ENCODE measurements at places on chromosomes 3 and 15.

GRCh38 chr3:143928056-143928455 is 43.6 kb upstream of the DIPK2A start:
- no peak for DNase-seq

DNA sequence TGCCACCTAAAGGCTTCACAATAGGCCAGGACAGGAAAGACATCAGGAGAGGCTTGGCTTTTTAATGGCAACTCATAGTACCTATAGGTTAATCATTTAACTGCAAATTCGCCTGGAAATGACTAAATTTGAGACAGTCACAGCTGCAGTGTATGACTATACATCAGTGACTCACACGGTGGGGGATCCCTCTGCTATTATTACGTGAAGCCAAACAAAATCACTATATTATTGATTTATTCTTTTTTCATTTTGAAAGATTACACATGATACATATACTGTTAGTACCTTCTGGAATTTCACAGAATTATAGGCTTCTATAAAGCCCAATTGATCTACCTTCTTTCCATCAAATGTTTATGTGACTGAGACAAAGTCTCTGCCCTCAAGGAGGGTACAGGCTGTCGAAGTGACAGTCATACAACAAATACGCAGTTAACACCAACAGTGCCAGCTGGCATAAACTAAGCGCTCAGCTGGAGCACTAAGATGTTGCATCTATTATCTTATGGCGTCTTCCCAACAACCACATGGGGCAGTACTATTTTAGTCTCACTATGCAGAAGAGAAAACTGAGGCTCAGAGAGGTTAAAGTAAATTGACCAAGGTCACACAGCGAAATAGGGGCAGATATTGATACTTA is 82.0 kb upstream of the LMOD3 start:
- DNase-seq = no peak

- no peak for DNase-seq
Observed at GRCh38 chr15:101600035-101600434, 52.1 kb downstream of the TM2D3 start.

DNA sequence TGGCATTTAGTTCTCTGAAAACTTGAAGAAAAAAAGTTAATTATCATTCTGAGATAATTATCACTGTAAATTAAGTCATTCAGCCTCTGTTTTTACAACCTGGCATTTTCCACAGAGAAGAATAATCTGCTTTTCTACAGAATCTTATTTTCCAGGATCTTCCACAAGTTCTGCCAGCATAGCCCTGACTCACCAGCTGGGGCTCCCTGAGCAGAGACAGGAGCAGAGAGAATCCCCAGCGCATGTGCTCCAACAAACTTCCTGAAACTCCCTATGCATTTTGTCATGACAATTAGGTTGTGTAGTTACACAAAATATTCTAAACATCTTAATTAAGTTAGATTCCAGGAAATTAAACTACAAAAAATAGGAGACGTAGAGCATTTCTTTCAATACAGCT is 32.1 kb upstream of the TMEM207 start:
- DNase-seq = no peak

- no peak for DNase-seq
Observed at GRCh38 chr15:100222349-100222715, 119.4 kb downstream of the ADAMTS17 start.
